ENCODE measurements at places on chromosomes 1 and 21. TPM values are rescaled to one million over a fixed set of nuclear protein-coding genes. Genes with fewer than 3 reads are reported as not detected.
A peak's percentile ranks its signal among the peaks of the same experiment; 100 is the strongest.

DNA sequence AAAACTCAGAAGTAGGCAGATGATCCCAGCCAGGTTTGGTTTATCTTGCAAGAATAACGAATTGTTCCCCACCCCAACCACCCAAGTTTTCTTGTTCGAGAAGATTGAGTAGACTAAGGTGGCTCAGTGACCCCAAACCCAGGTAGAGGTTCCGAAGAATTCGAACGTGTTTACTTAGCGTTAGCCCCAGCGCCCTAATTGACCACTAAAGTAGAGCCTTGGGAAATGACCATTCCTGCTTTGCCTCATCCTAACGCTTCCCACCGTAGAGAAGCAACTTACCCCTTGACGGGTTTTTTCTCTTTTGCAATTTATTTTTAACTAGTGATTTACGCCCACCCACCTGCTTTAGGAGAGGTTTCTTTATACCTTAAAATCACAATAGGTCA lies 870 bp downstream of the FBXO28 start:
- no peak for DNase-seq

LCE1C gene
- not detected for polyA plus RNA-seq

CCDC30 gene
- 0.73 TPM for polyA plus RNA-seq

GRCh38 chr1:31689379-31689778 lies 14.4 kb downstream of the COL16A1 start:
- DNase-seq = no peak

DNA sequence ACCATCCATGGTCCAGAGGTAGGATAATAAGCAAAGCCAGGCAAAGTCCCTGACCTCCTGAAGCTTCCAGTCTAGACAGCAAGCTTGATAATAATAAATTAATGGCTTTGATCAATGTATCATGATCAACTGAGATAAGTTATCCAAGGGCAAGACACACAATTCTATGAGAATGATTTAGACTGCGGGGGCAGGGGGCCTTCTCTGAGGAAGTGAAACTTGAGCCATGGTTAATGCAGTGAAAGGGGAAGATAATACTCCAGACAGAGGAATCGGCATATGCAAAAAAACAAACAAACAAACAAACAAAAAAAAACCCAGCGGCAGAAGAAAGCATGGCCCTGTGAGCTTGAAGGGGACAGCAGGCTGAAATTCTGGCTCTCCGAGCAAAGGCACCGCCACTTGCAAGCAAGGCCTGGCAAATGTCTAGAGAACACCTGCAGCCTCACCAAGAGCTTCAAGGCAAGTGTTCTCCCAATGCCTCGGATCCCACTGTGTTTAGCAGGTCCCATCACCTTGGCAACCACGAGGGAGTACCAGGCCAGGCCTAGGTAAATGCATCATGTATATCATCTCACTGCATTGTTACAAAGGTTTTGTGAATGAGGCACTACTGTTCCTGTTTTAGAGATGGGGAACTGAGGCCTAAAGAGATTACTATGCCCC lies 24.9 kb downstream of the CSMD2 start:
- DNase-seq = no peak

- peak; percentile 11 for DNase-seq
Observed at GRCh38 chr1:107480548-107481415, 339.9 kb downstream of the NTNG1 start.

- DNase-seq = no peak
Observed at GRCh38 chr1:202531472-202531811, 178.8 kb downstream of the SYT2 start.

DNA sequence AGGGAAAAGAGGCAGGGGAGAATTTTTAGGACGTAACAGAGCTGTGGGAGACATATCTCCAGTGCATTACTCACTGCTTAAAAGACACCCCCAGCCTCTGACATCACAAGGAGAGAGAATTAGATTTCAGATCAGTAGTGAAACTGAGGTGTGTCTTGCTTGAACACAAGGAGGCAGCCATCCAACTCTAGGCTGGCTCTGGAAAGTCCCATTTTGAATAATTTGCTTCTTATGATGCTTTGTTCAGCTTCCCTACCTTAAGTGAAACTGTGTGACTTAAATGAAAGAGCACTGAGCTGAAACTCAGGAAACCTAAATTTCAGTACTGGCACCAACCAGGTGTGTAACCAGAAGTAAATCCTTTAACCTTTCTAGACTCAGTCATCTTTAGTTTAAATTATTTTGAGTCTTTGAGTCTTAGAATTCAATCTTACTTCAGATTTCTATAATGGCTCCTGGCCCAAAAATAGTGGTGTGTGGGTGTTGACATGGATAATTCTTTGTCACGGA lies 251.6 kb upstream of the SGIP1 start:
- no peak for DNase-seq

- no peak for DNase-seq
Observed at GRCh38 chr1:92094090-92094489, 13.9 kb downstream of the BTBD8 start.

PGBD5 gene
- polyA plus RNA-seq = 0.66 TPM
